SK-N-SH (cell line): ENCODE measurements at places on chromosomes 11 and 22.

- DNase-seq = no peak
Measured at GRCh38 chr11:107731941-107732688, 20.3 kb upstream of the SLN start.

GRCh38 chr11:134045799-134046635 lies 22.9 kb upstream of the JAM3 start:
- DNase-seq = peak; percentile 84

DNA sequence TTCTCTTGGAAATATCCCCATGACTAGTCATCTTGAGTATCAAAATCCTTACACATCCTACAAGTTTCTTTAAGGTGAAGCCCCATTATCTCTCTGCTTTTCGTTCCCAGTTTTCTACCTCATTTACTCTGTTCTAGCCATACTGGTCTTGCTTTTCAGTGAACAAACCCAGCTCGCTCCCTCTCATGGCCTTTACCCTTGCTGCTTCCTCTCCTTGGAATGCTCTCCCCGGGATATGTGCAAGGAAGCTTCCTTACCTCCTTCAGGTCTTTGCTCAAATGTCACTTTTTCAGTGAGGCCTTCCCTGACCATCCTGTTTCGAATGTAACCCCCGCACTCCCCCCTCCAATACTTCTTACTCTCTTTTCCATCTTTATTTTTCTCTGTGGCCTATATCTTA lies 331.8 kb downstream of the DYNC2H1 start:
- DNase-seq = no peak

DNA sequence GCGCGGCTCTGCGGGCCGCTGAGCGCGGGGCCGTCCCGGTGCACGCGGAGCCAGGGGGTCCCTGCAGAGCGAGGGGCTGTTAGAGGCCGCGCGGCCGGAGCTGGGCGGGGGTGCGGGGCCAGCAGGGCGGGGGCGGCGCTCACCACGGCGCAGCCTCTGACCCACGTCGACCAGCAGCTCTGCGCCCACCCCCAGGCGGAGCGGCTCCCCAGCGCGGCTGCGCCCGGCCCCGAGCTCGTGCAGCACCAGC lies 385 bp upstream of the SCO2 start:
- DNase-seq = no peak

DNA sequence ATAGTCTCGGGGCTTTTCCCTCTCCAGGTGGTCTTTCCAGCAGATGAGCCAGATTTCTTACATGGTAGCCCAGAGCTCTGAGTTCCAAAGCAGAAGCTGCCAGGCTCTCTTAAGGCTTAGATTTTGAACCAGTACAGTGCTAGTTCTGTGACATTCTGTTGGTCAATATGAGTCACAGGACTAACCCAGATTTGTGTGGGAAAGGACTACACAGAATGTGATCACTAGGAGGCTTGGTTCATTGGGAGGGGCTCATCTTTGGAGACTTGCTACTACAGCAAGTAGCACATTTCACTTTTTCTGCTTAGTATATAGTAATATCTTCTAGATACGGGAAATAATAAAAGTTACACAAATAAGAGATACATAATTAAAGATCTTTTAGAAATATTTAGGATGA lies 24.1 kb downstream of the RNF214 start:
- DNase-seq = no peak

GRCh38 chr11:44033411-44033850 lies 14.3 kb upstream of the ACCSL start:
- no peak for DNase-seq

DNA sequence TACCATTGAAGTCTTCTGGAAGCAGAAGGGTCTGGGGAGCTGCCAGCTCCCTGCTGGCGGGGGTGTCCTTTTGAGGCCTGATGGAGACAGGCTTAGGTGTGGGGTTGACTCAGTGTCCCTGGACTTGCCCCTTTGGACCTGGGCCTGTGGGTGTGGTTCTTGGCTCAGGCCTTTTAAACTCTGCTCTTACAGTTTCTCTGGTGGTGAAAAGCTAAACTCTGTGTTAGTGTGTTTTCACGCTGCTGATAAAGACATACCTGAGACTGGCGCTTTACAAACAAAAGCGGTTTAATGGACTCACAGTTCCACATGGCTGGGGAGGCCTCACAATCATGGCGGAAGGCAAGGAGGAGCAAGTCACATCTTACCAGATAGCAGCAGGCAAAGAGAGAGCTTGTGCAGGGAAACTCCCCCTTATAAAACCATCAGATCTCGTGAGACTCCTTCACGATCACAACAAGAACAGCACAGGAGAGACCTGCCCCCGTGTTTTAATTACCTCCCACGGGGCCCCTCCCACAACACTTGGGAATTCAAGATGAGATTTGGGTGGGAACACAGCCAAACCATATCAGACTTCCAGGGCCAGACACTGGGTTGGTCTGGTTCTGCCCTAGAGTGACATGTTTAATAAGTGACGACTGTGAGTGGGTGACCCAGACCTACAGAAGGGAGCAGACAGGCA lies 26.5 kb downstream of the GRAMD4 start:
- DNase-seq = no peak

DNA sequence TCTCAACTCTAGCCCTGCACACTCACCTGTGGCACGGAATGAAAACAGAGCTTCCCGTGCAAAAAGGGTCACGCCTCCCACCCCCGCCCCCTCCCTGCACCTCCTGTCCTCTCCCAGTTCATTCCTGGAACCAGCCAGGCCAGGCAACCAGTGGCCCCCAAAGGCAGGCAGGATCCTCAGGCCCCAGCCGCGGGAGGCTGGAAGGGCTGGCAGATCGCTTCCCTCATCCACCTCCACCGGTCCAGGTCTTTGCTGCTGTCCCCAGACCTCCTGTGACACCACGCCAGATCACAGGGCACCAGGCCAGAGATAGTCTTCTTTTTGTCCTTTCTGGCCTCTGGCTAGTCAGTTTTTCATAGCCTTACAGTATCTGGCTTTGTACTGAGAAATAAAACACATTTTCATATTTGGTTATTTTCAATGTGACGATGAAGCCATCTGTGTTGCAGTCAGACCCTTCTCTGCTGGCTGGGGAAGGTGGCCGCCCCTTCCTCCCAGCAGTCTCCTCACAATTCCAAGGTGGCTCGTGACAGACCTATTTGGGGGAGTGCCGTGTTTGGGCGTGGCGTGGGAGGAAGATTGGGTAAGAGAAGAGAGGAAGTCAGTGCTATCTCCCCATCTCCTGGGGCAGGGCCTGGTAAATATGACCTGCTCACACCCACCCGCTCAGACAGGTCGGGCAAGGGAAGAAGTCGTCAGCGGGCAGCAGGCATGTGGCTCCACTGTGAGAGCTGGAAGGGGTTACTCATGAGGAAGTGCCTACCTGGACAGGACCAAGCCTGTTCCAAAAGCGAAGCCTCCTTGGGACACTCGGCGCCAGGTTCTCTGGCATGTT lies 9.1 kb downstream of the SSH3 start:
- peak; percentile 69 for DNase-seq

DNA sequence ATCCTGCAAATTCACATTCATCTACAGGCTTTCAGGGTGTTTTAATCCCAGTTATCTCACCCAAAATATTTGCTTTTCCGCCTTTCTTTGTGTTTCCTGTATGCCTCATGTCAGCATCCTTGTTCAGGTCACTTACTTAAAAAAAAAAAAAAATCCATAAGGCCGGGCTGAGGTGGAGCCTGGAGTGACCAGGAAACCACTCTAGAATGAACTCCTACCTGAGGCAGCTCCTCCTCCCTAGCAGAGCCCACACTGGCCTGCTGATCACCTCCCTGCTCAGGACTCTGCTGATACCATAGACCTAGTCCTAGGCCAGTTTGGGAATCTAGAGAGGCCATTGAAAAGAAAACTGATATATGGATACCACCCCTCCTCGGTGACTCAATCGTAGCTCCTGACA lies 8.7 kb upstream of the DGAT2 start:
- no peak for DNase-seq

DNA sequence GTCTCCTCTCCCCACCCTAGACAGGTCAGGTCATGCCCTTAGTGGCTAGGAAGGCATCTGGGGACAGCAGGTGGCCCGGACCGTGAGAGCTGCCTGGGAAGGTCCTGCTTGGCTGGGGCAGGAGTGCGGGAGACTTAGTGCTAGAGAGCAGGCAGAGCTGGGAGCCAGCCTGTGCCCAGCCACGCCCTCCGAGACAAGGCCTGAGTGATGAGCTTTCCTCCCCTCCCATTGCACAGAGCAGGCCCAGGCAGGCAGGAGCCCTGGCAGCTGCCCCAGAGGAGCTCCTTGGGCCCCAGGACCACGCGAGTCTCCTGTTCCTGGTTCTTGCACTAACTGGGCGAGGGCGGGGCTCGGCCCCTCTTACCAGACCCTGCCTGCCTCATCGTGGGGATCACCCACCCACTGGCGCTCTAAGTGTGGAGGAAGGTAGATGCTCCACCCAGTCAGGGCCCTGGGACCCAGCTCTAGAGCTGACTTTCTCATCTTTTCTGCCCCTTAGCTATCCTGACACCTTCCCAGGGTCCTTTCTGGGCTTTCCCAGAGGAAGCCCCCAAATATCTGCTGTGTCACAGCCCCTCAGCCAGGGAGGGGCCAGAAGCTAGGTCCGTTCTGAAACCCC lies 44.9 kb downstream of the MACROD1 start:
- DNase-seq = no peak

GRCh38 chr11:32396331-32396730 lies 39.0 kb downstream of the WT1 start:
- DNase-seq = no peak

DNA sequence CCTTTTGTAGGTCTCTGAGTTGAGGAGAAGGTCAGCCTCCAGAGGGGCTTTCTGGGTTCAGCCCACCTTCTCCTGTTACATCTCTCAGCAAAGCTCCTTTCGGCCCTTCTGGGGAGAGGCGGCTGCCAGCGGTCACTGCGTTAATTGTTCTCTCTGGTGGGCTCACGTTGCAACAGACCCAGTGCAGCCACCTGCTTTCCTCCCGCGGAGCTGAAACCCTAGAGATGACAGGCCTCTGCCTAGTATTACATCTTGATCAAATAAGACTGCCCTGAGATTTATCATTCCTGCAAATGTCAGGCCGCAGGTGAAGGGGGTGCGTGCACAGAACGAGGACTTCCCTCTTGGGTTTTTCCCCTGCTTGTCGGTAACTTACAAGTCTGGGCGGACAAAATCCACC lies 43.2 kb upstream of the CREB3L1 start:
- DNase-seq = no peak

DNA sequence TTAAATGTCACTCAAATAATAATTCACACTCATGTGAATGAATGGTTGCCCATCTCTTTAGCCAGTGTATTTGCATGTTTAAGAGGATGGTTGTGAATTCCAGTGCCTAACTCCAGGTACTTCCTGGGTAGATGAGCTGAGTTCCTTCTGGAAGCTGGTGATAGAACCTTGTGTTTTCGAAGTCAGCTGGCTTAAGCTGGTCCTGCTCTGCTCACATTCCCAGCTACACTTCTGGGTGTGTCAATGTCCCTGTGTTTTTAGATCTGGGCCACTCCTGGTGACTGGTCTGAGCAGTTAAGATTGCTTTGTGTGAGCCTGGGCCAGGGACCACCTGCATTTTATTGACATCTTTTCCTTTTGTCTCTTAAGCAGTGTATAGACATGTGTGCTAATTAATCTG lies 10.6 kb downstream of the TEAD1 start:
- no peak for DNase-seq

DNA sequence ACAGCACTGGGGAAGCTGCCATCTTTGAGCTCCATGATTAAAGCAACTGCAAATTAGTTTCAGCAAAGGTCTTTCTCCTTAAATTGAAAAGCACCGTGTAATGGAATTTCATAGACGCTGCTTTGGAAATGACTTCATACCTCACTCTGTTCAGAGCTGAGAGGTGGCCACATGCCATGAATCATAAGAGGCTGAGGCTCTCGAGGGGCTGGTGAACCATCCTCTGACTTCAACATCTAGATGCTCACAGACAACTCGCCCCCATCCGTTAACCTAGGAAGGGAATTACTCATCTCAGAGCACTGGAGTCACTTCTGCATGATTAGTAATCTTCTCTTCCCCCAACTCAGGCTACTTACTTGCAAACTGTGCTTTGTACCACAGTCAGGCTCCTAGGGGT lies 122.3 kb downstream of the RCN1 start:
- DNase-seq = no peak

- DNase-seq = peak; percentile 43
Measured at GRCh38 chr11:107898270-107898669, 30.0 kb upstream of the RAB39A start.

DNA sequence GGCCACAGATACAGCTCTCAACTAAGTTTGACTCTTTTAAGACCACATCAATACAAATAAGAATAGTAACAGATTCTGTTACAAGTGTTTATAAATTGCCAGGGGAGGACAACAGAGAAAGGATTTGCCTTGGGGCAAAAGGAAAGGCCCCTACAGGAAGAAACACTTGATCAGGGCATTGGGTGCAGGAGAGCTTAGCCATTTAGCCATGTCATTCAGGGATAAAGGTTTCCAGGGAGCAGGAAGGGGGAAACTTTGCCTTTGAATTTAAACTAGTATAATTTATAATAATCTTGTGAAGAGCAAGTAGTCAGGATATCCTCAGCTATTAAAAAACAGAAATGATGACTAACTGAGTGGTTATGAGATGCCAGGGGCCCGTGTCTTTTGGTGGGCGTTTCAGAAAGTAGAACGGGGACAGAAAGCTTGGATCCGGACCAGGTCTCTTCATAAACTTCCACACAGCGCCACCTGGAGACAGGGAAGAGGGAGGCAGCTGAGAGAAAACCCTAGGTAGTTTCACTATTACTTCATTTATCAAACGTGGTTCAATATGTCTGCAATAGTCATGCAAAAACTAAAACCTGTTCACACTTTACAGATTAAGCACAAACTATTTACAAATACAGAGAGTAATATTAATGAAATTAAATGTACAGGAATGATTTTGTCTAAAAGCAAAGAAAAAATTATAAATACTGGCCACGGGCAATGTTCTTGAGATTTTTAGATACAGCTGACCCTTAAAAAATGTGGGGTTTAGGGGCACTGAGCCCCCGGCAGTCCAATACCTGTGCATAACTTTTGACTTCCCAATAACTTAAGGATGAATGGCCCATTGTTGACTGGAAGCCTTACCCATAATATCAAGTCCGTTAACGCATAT lies 11.0 kb upstream of the SLC5A4 start:
- DNase-seq = peak; percentile 80
